ENCODE measurements at places on chromosomes 3 and 15.

DNA sequence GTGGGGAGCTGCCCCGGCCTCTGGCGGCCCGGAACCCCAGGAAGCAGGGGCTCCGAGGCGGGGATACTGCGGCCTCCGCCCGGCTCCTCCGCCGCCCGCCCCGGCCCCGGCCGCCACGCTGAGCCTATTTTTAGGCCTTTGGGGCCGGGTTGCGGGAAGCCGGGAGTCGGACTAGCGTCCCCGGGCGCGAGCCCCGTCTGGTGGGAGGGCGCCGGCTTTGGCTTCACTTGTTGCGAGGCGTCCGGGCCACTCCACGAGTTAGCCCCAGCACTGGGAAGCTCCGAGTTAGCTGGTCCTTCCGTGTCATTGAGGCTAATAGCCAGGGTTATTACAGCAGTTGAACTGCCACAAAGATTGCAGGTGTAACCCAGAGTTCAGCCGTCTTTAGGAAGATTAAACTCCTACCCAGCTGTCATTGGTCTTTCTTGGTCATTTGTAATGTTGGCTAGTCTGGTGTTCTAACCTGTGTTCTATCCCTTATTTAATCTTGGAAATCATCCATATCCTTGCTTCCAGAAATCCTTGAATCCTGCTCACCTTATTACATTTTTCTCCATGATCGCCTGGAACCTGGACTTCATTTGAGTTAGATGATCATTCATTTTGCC lies 791 bp downstream of the GYG1 start:
- DNase-seq, result no peak

- DNase-seq, result no peak
Observed at GRCh38 chr3:37668431-37668817, 193.3 kb upstream of the CTDSPL start.

DNA sequence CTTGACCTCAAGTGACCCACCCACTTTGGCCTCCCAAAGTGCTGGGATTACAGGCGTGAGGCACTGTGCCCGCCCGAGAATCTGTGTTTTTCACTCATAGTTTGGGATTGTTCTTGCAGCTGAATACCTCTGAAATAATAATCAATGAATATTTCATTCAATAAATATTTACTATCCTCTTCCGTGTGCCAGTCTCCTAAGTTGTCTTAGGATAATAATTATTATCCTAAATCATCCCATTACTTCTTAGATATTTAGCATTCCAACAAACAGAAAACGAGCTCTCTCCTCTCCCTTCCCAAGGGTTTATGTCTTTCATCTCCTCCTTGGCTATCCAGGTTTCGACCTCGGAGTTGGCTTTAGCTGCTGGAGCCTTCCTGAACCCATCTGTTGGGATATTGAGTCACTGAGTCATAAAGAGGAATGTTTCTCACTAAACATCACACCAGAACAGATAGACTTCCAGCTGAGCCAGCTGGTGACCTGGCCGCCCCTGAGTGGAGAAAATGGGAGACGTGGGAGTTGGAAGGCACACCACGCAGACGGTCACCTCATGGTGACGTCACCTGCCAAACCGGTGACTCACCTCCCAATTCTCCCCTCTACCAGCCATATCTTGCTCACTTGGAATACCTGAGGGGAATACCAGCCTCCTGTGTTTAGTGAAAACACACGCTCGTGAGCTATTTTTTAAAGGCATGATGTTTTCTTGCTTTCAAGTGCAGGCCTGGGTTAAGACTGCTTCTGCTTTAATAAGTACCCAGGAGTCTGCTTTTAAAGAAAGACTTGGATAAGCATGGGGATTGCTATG lies 43.9 kb downstream of the BHLHE40 start:
- DNase-seq, result no peak

GRCh38 chr3:138289260-138289659 lies 40.4 kb downstream of the NME9 start:
- DNase-seq, result no peak

- no peak for DNase-seq
Observed at GRCh38 chr3:24707936-24708335, 213.3 kb upstream of the THRB start.

DNA sequence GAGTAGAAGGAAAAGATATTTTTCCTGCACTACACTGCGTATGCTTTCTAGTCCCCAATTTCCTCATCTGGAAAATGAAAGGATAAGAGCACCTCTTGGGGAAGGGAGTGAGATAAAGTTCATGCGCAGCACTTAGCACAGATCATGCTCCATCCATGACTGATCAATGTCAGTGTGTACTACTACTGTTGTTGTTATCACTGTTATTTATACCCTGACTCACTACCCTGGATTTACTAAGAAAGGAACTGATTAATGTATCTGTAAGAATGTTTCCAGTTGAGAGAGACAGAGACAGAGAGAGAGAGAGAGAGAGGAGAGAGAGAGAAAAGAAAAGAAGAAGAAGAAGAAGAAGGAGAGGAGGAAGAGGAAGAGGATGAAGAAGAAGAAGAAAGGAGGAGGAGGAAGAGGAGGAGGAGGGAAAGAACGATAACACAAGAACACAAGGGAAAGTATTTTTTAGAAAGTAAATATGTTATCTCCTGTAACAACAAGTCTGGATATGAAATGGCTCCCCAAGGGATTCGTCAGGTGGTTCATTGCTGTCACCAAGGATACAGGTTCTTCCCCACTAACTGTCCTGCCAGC lies 212.2 kb upstream of the PROK2 start:
- DNase-seq, result no peak

- no peak for DNase-seq
Observed at GRCh38 chr15:100244796-100245486, 96.8 kb downstream of the ADAMTS17 start.

GRCh38 chr3:165796701-165797100 lies 40.5 kb downstream of the BCHE start:
- no peak for DNase-seq

DNA sequence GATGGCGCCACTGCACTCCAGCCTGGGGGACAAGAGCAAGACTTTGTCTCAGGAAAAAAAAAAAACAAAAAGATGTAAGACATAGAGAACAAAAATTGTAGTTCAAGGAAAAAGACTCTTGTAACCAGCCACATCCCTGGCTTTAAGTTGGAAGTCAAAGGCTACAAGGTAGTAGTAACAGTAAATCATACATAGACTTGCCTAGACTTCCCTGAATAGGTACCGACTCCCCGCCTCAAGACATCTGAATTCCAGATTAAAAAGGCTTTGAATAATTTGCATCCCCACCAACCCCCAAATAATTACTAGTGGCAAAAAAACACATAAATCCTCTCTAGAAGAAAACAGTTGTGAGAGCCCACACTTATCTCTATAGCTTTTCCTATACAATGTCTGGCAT lies 55.6 kb downstream of the INO80 start:
- DNase-seq, result no peak

- no peak for DNase-seq
Observed at GRCh38 chr3:189139611-189139940, 32.2 kb upstream of the TPRG1 start.

GRCh38 chr3:89180334-89180733 lies 72.9 kb downstream of the EPHA3 start:
- no peak for DNase-seq

- no peak for DNase-seq
Observed at GRCh38 chr15:77901251-77901881, 176.1 kb downstream of the TBC1D2B start.

DNA sequence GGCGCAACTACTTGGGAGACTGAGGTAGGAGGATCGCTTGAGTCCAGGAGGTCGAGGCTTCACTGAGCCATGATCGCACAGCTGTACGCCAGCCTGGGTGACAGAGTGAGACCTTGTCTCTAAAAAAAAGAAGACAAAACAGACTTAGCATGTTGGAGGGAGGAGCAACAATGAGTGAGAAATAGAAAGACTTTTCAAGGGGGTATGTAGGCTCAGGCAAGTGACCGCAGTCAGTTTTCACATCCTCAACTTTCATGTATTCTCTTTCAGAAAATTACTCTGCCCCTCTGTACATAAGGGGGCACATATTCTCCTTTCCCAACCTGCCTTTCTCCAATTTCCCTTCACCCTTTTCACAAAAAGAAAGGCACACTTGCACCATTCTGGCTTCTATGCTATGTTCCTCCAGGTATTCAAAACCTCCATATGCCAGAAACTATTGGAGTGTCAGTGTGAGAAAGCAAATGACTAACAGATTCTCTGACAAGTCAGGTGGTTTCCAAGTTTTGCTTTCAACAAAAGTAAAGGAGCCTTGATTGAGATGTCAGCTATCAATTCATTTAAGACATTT lies 7.6 kb downstream of the NSUN3 start:
- no peak for DNase-seq
